Left ventricle myocardium inferior (tissue), 1 donor: ENCODE measurements at places on chromosomes 2 and 18. TPM values are rescaled to one million over a fixed set of nuclear protein-coding genes. Genes with fewer than 3 reads are reported as not detected.

Gene TXNDC2
- not detected for total RNA-seq

Gene GPR55
- not detected for total RNA-seq

Gene LIMS4
- total RNA-seq = 2.1 TPM

Gene SNRNP27
- 56.0 TPM for total RNA-seq

Gene OST4
- 354 TPM for total RNA-seq

Gene SPATA3
- not detected for total RNA-seq

Gene CYB5A
- total RNA-seq = 105 TPM
